ENCODE measurements at places on chromosomes 7 and 10.

DNA sequence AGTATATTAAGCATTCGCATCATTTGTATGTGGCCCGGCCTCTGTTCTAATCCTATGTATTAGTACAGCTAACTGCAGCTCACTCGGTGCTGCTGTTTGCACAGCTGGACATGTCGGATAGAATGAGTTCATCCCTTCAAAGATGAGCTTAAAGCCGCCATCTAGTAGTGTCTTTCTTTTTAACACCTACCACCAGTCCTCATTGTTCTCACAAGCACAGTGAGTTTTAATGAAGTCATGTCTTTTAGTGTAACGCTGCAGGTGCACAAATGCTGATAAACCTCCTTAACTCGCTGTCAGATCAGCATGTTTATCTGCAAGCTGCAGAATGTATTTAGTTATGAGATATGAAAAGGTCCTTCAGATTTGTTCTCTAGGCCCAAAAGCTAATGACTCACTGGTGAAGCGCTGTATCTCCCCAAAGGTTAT, 247.5 kb downstream of the MTERF1 start:
- DNase-seq: peak; percentile 55

GRCh38 chr10:119962837-119963236, 70.3 kb downstream of the SEC23IP start:
- no peak for DNase-seq

DNA sequence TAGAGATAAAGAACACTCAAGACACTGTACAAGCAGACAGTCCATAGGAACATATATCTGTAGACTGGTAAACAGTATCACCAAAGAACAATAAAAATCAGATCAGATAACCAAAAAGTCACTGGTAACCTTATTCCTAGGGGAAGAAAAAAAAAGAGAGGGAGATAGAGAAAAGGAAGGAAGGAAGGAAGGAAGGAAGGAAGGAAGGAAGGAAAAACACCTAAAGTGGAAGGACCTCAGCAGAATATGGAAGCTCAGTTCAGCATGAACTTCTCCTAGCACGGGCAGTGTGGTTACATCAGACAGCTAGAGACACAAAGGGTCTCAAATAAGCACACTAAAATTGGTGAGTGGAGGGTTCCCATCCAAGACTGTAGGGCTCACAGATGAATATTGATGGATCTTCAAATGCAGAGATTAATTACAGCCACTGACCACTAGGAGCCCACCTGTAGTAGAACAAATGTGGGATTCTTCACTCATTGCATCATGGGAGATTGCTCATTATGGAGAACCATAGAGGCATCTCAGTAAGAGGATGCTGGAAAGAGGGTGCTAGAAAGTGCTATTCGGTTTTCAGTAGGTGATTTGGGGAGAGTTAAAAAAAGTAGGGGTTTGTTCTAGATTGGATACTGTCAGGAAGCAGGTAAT, 293.4 kb upstream of the C7orf33 start:
- DNase-seq: no peak

- DNase-seq: peak; percentile 83
Measured at GRCh38 chr10:25933653-25934608, at the start of gene MYO3A. Gene MYO3A (plus strand): TSS chr10:25934229. CDS start chr10:25952111, 17,882 bp downstream.

DNA sequence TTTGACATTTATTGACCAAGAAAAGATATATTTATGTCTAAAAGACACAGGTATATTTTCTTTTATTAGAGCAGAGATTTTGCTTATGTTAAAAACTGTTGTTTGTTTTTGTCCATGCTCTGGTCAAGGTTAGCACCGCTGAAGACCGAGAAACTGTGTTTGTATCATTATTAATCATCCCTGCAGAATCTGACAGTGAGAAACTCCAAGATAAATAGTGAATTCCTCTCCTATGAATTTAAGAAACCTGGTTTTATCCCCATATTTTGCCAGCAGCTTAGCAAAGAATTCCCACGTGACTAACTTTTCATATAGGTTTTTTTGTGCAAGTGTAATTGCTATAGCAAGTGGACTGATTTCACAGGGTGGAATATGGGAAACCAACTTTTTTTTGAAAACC, 77.6 kb downstream of the FRMD4A start:
- DNase-seq: no peak

- DNase-seq: no peak
Measured at GRCh38 chr7:103343332-103343731, 1.2 kb downstream of the DNAJC2 start.

GRCh38 chr10:15624401-15625196, 95.1 kb downstream of the ITGA8 start:
- DNase-seq: no peak

DNA sequence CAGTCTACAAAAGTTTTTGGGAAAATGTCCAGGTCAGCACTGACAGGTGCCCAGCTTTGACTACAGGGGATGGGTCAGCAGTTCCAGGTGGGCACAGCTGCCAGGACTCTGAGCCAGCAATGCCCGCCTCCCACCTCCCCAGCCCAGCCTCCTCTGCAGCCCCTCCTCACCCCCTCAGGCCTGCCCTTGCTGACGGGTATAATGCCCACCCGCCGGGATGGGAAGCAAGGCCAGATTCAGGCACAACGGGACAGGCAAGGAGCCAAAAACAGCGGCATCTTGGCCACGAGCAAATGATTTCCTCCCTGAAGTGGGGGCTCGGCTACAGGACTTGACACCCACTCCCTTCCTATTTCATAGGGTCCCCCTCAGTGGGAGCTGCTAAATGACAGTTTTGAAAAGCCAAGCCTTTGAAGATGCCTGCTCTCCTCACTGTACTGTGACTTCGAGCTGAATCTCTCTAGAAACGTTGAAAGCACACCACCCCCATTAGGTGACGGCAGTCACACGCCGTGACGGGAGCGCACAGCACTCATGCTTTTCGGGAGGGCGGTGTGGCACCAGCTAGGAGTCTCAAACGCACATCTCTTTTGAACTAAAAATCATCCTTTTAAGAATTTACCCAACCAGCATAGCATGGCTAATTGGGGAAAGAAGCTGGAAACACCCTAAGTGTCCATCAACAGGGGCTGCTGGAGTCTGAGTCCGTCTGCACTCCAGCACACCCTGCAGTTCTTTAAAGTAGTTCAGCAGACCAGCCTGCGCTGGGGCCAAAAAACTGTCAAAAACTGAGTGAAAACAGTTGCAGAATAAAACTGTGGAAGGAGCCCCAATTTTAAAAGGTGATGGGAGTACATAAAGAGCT, 29.6 kb downstream of the MAD1L1 start:
- DNase-seq: no peak

DNA sequence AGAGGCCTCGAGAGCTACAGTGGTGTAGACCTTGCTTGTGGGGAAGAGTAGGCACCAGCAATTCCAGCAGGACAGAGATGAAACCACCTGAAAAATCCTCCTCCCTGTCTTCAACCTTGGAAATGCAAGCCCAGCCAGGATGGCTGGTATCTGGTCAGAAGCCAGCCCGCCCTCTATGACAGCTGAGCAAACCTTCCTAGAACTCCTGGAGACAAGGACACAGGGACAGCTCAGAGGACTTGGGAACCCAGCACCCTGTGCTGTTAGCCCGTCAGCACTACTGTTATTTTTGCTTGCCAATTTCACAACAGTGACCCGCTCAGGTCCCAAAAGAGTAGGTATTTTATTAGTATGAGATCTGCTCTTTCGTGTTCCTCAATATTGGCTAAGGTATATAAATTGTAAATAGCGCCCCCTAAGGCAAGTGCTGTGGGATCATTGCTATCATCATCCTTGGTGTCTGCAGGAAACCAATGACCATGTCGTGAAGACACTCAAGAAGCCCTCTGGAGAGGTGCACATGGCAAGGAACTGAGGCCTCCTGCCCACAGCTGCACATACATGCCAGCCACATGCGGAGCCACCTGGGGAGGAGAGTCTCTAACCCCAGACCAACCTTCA, 156.5 kb upstream of the CHST15 start:
- no peak for DNase-seq

DNA sequence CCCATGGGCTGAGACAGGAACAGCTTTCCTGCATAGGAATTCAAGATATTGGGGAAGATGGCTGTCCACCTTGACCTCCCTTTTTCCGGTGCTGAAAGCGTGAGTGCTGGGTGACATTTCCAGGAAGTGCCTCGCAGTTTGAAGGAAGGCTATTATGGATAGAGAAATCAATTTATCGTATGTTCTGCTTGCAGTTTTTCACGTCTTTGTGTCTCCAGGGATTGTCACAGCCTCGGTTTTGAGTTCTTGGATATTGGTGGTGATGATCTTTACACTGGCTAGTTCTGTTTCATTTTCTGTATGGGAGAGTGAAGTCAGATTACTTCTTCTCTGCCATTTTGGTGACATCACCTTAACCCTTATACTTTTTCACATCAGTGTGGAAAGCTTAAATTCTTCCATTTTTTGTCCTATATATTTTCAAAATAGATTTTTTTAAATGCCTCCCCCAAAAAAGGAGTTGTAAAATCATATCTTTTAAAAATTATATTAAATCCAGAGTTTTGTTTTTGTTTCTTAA, 102.5 kb upstream of the APBB1IP start:
- no peak for DNase-seq

- no peak for DNase-seq
Measured at GRCh38 chr10:132457328-132458070, 60.5 kb downstream of the PWWP2B start.

- DNase-seq: no peak
Measured at GRCh38 chr10:62554632-62555199, 180.5 kb downstream of the ZNF365 start.

GRCh38 chr10:13346283-13347042, 1.6 kb downstream of the SEPHS1 start:
- DNase-seq: peak; percentile 56

DNA sequence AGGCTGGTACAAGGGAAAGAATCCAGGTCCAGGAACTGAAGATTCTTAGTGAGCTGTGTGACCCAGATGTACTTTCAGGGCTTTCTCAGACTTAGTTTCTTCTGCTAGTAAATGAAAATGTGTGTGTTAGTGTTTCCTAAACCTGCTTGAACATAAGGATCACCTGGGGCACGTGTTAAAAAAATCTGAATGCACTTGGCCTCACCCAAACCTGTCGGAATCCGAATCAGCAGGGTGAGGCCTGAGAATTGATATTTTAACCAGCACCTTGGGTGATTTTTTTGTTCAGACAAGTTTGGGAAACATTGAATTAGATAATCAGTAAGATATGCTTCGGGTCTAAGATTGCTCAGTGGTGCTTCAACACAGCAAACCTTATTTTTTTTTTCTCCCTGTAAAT, 59.7 kb downstream of the ZNF365 start:
- no peak for DNase-seq

- no peak for DNase-seq
Measured at GRCh38 chr7:82631998-82632397, 188.4 kb upstream of the CACNA2D1 start.

DNA sequence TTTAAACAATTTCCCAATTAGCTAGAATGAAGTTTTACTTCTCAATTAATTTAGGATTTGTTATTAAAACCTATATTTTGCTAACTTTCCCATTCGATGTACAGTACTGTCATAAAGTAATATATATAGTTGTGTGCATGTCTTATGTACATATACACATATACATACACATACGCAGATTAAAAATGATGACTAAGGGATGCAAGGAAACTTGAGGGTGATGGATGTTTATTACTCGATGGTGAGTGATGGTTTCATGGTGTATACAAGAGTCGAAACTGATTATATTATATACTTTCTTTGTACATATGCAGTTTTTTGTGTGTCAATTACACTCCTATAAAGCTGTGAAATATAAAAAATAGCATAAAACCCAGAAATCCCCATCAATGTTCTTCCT, 248.2 kb downstream of the COBL start:
- no peak for DNase-seq

GRCh38 chr10:4119107-4119506, 334.1 kb upstream of the KLF6 start:
- no peak for DNase-seq

DNA sequence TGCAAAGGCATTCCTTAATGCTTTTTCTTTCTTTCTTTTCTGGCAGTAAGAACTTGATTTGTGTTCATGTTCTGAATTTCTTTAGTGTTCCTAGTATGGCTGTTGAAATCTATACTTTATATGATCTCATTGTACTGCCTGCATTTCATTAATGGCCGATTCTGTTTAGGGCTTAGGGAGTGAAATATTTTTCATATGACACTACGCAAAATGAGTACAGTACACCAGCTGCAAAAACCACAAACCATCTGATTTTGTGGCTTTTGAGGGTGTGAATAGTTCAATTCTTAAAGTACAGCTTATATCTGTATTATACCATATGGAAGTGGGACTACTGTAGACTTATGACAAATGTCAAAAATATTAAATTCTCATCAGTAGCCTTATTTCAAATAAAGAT, 69.1 kb upstream of the FOXP2 start:
- DNase-seq: no peak

DNA sequence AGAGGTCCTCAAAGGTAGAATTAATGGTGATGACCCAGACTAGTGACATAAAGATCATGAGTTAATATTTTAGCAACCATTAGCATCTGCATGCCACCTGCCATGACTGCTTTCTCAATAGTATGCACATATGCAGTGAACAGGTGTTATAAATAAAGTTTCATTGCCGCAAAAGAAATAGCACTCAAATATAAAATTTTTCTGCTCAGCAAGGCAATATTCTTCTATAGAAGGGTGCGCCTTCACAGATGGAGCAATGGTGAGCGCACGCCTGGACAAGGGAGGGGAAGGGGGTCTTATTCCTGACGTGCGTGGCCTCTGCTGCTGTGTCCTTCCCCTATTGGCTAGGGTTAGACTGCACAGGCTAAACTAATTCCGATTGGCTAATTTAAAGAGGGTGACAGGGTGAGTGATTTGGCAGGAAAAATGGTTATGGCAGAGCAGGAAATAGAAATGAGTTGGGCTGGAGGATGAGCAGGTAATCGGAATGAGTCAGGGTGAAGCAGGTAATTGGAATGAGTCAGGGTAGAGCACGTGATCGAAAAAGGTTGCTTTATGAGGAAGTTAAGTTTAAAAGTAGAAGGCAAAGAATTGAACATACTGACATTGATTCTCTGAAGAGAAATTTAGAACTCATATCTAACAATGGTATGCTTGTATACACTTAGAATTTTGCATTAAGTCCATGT, 24.7 kb upstream of the TRIM24 start:
- DNase-seq: no peak

- DNase-seq: no peak
Measured at GRCh38 chr7:95875519-95875918, 103.2 kb downstream of the DYNC1I1 start.

- peak; percentile 33 for DNase-seq
Measured at GRCh38 chr10:131997366-131998049, 15.8 kb upstream of the BNIP3 start.

- peak; percentile 45 for DNase-seq
Measured at GRCh38 chr10:72248468-72249151, 25.1 kb upstream of the DDIT4 start.

GRCh38 chr10:68957654-68958053, 1.7 kb downstream of the DDX21 start:
- no peak for DNase-seq

GRCh38 chr7:66283003-66283920, 78.1 kb downstream of the TPST1 start:
- no peak for DNase-seq

- peak; percentile 50 for DNase-seq
Measured at GRCh38 chr10:86684331-86685097, 16.2 kb downstream of the LDB3 start.

- DNase-seq: no peak
Measured at GRCh38 chr10:16242859-16243613, 193.8 kb upstream of the PTER start.
